T-helper 17 cell (primary cell): ENCODE measurements at places on chromosomes 13 and 19. TPM values are rescaled to one million over a fixed set of nuclear protein-coding genes. Genes with fewer than 3 reads are reported as not detected.
A peak's percentile ranks its signal among the peaks of the same experiment; 100 is the strongest.

GRCh38 chr13:79108914-79109643, 297.0 kb downstream of the RBM26 start:
- H3K27ac ChIP-seq, result no peak overlapping the region
- H3K4me1 ChIP-seq, result no peaks in the 10 kb centered on the region
- H3K27me3 ChIP-seq, result no peaks in the 10 kb centered on the region
- no peak overlapping the region for H3K4me3 ChIP-seq

DNA sequence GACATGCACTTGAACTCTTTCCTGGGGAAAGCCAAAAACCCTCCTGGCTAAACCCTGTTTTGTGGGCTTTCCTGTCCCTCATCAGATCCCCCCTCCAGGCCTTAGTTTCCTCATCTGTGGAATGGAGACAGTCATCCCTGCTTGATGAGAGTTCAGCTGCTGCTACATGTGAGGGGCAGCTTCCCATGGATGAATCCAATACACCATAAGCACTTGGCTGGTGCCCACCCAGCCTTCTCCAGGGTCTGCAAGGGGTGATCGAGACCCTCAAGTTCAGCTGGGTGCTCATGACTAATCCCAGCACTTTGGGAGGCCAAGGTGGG, 21.6 kb downstream of the IL12RB1 start:
- H3K4me1 ChIP-seq, result peaks cover 3% of the 10 kb centered on the region
- no peak overlapping the region for H3K4me3 ChIP-seq
- H3K27ac ChIP-seq, result peak overlapping the region; percentile 86
- no peak for DNase-seq

SYMPK gene
- 75.5 TPM for total RNA-seq

GRCh38 chr19:41299755-41300089, 10.2 kb upstream of the CCDC97 start:
- H3K4me3 ChIP-seq, result peak overlapping the region; percentile 63
- H3K27ac ChIP-seq, result peak overlapping the region; percentile 100

DNA sequence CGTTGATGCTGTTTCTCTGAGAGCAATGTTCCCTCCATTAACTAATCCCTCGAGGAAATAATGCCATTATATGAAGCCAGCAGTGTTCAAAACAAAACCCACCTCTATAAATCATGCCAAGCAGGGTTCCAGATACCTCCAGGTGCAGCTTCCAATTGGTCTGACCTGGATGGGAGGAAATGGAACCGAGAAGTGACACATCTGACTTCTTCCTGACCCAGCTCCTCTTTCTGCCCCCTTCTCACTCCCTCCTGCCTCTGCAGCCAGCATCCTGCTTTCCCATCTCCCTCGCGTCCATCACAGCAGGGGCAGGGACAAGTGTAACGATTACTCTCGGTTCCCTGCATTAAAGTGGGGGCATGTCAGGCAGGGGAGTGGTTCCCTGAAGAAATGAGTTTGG, 37.5 kb downstream of the HSPH1 start:
- peak overlapping the region; percentile 12 for H3K27ac ChIP-seq
- no peak for DNase-seq
- H3K4me3 ChIP-seq, result no peak overlapping the region
- H3K36me3 ChIP-seq, result peaks cover 6% of the 10 kb centered on the region
- peaks cover 3% of the 10 kb centered on the region for H3K4me1 ChIP-seq

DNA sequence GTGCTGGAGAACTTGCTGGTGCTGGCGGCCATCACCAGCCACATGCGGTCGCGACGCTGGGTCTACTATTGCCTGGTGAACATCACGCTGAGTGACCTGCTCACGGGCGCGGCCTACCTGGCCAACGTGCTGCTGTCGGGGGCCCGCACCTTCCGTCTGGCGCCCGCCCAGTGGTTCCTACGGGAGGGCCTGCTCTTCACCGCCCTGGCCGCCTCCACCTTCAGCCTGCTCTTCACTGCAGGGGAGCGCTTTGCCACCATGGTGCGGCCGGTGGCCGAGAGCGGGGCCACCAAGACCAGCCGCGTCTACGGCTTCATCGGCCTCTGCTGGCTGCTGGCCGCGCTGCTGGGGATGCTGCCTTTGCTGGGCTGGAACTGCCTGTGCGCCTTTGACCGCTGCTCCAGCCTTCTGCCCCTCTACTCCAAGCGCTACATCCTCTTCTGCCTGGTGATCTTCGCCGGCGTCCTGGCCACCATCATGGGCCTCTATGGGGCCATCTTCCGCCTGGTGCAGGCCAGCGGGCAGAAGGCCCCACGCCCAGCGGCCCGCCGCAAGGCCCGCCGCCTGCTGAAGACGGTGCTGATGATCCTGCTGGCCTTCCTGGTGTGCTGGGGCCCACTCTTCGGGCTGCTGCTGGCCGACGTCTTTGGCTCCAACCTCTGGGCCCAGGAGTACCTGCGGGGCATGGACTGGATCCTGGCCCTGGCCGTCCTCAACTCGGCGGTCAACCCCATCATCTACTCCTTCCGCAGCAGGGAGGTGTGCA, 587 bp downstream of the S1PR4 start:
- no peaks in the 10 kb centered on the region for H3K27me3 ChIP-seq
- H3K4me3 ChIP-seq, result peak overlapping the region; percentile 98
- H3K27ac ChIP-seq, result peak overlapping the region; percentile 98
- peaks cover 11% of the 10 kb centered on the region for H3K36me3 ChIP-seq
- H3K4me1 ChIP-seq, result peaks cover 28% of the 10 kb centered on the region

DNA sequence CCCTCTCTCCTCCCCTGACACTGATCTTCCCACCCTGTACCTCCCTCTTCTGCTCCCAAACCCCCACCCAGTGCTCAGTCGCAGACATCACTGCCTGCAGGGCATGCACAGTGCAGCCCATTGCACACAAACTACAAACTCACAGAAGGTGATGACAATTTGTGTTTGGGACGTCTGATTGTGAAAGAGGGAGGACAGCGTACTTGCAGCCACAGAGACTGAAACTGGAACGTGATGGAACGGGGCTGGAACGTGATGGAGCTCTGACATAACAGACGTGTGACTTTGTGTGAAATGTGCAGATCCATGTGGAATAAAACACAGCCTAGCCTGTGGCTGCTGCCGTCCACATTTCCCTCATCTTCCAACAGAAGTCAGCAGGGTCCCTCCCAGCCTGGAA, 57.3 kb upstream of the CEACAM8 start:
- peaks cover 60% of the 10 kb centered on the region for H3K27me3 ChIP-seq
- peaks cover 2% of the 10 kb centered on the region for H3K36me3 ChIP-seq
- H3K4me1 ChIP-seq, result peaks cover 2% of the 10 kb centered on the region
- H3K27ac ChIP-seq, result no peak overlapping the region
- H3K4me3 ChIP-seq, result no peak overlapping the region
- no peak for DNase-seq

VSTM2B gene
- total RNA-seq, result not detected

DNA sequence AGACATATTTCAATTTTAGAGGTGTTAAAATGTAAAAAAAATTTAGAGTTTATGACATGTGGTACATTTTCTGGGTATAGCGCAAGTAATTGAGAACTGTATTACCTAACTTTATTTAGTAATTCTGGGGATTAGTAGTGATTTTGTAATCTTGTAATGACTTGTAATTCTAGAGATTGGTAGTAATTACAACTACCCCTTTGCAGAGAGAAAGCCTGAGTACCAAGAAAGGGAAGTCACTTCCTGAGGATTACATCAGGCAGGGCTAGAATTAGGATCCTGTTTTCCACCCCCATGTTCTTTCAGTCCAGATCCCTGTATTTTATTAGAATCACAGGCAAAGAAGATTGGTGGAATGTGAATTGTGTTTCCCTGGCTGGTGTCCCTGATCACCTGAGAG, 274.9 kb downstream of the KCNRG start:
- DNase-seq, result no peak
- H3K27me3 ChIP-seq, result no peaks in the 10 kb centered on the region
- peaks cover 1% of the 10 kb centered on the region for H3K36me3 ChIP-seq
- peaks cover 10% of the 10 kb centered on the region for H3K4me1 ChIP-seq
- no peak overlapping the region for H3K27ac ChIP-seq
